ENCODE measurements at places on chromosomes 6 and 20. TPM values are rescaled to one million over a fixed set of nuclear protein-coding genes. Genes with fewer than 3 reads are reported as not detected.

DNA sequence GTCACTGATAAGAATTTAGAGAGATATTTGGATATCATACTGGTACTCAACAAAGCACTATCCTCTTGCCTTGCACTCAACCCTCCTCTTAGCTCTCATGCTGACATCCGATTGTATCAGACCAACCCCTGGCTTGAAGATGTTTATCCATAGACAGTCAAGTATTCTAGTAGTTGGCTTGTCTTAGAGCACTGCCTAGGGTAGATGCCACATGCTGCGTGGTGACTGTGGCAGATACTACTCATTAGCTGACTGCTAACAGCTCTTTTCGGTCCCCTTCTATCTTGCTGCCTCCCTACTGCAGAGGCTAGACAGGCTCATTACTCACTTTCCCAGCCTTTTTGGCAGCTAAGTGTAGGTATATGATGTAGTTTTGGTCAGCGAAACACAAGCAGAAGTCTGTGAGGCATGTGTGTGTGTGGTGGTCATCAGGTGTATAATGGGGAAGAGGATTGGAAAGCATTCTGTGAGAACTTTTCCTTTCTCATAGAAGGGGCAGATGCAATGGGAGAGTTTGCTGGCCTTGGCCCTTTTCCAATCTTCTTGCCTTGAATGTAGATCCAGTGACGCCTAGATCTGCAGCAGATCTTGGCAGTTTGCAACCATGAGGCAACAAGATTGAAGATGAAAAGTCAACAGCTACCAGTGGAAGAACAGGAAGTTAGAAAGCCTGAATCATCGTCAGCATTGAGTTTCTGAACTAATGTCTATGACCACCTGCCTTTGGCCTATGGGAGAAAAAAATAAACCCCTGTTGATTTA, 4.4 kb upstream of the IFNGR1 start:
- H3K27ac ChIP-seq = no peak overlapping the region
- no peaks in the 10 kb centered on the region for H3K36me3 ChIP-seq

GRCh38 chr6:8562125-8562524, 126.8 kb upstream of the SLC35B3 start:
- no peak overlapping the region for H3K4me3 ChIP-seq
- no peaks in the 10 kb centered on the region for H3K27me3 ChIP-seq
- no peaks in the 10 kb centered on the region for H3K36me3 ChIP-seq
- H3K4me1 ChIP-seq = no peaks in the 10 kb centered on the region
- H3K27ac ChIP-seq = no peak overlapping the region
- DNase-seq = no peak

DNA sequence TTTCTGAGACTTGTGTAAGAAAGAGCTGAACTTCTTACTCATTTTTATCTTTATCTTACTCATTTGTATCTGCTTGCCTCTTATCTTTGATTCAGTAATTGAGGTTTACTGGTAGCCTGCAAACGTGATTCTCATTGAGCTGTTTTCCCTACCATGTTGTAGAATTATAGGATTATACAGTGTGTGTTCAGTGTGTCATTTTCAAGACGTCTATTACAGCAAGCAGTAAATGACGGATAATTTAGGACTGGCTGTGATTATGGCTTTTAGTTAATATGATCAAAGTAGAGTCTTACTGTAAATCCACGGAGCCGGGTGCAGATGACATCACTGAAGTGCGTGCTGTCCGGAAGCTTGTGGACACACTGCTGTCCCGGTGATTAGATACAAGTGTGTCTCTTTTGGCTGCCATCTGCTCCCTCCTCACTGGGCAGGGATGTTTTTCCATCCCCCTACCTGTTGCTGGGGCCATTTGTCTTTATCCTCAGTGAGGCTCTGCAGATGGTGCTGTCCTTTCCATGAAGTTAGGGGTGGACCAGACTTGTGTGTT, 6.0 kb downstream of the NELFCD start:
- peaks cover 9% of the 10 kb centered on the region for H3K4me1 ChIP-seq
- no peak overlapping the region for H3K4me3 ChIP-seq
- peaks cover 47% of the 10 kb centered on the region for H3K36me3 ChIP-seq
- H3K27me3 ChIP-seq = no peaks in the 10 kb centered on the region

OR12D3 gene
- total RNA-seq = not detected

GRCh38 chr6:47908271-47908670, 126.4 kb downstream of the OPN5 start:
- no peaks in the 10 kb centered on the region for H3K27me3 ChIP-seq
- no peak overlapping the region for H3K4me3 ChIP-seq
- no peak for DNase-seq
- H3K36me3 ChIP-seq = no peaks in the 10 kb centered on the region

DNA sequence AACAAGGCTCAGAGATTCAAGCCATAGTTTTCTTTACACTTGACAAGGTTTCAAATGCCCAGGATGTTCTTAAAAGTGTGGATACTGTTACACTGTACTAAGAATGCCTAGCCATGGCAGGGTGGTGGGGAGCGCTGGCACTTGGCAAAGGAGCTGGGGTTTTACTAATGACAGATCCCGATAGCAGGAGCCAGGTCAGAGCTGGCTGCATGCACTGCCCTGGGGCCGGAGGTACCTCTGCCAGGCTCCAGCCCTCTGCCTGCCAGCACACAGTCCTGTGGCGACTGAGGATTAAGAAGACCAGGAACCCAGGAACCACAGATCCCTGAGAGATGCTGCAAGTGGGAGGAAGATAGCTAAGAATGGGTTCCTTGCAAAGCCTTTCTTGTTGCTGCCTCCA, 260.3 kb downstream of the ALDH8A1 start:
- no peak for DNase-seq
- H3K27me3 ChIP-seq = no peaks in the 10 kb centered on the region
- no peak overlapping the region for H3K27ac ChIP-seq
- H3K36me3 ChIP-seq = no peaks in the 10 kb centered on the region
- no peaks in the 10 kb centered on the region for H3K4me1 ChIP-seq

AIF1 gene
- total RNA-seq = not detected

- H3K27me3 ChIP-seq = no peaks in the 10 kb centered on the region
- H3K4me1 ChIP-seq = no peaks in the 10 kb centered on the region
- no peak overlapping the region for H3K4me3 ChIP-seq
- DNase-seq = no peak
- peaks cover 22% of the 10 kb centered on the region for H3K36me3 ChIP-seq
- H3K27ac ChIP-seq = no peak overlapping the region
Observed at GRCh38 chr6:17638212-17638715, 38.2 kb downstream of the FAM8A1 start.

- H3K4me3 ChIP-seq = no peak overlapping the region
- H3K4me1 ChIP-seq = no peaks in the 10 kb centered on the region
- H3K27ac ChIP-seq = no peak overlapping the region
Observed at GRCh38 chr20:41391587-41392001, 25.0 kb upstream of the EMILIN3 start.

DNA sequence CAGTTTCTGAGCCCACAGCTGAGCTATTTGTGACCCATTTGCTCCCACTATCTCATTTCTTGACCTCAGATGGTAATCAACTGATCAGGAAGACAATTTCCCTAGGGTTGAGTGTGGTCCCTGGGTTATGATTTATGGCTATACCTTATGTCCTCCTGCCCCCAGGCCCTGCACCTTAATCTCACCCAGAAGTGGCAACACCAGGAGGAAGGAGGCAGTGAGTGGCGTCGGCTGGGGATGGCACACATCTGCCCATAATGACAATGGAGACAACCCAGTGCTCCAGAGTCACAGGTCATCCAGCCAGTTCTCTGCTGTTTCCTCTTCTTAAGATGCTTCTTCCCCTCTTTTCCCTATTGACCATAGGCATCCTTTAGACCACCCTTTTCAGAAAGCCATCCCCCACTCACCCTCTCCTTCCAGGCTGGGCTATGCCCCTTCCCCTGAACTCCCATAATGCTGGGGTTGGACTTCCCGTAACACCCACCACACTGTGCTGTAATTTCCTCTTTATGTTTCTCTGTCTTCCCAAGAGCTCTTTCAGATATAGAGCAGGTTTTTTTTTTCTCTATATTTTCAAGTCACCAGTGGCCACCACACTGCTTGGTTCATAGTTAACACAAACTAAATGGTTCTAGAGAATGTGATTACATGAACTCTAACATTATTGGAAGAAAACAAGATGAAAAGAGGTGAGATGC, 8.0 kb downstream of the TRIM10 start:
- no peaks in the 10 kb centered on the region for H3K27me3 ChIP-seq
- H3K4me1 ChIP-seq = peaks cover 28% of the 10 kb centered on the region
- H3K36me3 ChIP-seq = no peaks in the 10 kb centered on the region
- no peak overlapping the region for H3K27ac ChIP-seq
- no peak overlapping the region for H3K4me3 ChIP-seq
- no peak for DNase-seq

ARHGAP40 gene
- 3.4 TPM for total RNA-seq

DNA sequence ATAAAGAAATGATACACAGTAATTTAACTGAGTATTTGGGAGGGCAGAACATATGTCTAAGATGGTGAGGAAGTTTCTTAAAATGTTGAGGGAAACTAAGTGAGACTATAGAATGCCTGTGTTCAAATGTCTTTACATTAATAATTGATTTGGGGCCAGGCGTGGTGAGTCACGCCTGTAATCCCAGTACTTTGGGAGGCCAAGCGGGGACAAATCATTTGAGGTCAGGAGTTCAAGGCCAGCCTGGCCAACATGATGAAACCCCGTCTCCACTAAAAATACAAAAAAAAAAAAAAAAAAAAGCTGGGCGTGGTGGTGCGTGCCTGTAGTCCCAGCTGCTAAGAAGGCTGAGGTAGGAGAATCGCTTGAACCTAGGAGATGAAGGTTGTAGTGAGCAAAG, 66.7 kb downstream of the THEMIS start:
- no peaks in the 10 kb centered on the region for H3K4me1 ChIP-seq
- no peaks in the 10 kb centered on the region for H3K36me3 ChIP-seq
- no peak for DNase-seq
- H3K27ac ChIP-seq = no peak overlapping the region

DNA sequence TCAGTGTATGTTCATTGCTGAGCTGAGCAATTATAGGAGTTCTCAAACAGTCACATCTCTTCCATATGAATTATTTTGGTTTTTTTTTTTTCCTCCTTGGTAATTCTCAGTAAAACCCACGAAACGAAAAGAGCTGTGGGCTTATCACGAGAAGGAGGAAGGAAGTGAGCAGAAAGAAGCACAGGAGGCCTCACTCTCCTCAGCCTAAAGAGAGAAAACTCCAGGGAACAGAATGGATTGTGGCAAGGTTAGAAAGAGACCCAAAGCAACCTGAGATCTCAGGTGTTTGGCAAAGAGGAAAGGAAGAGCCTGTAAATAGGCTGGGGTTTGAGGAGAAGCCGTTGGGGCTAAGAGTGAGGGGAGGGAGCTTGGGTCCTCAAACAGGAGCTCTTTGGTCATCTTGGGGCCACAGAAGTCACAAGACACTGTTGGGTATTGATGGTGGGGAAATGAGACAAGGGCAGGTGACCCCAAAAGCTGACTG, 67.8 kb upstream of the CITED2 start:
- H3K4me1 ChIP-seq = no peaks in the 10 kb centered on the region
- H3K27ac ChIP-seq = no peak overlapping the region
- no peak for DNase-seq
- no peak overlapping the region for H3K4me3 ChIP-seq

GRCh38 chr6:153960281-153960680, 78.8 kb upstream of the OPRM1 start:
- H3K4me3 ChIP-seq = no peak overlapping the region
- H3K27ac ChIP-seq = no peak overlapping the region
- no peaks in the 10 kb centered on the region for H3K4me1 ChIP-seq
- H3K36me3 ChIP-seq = no peaks in the 10 kb centered on the region
- H3K27me3 ChIP-seq = peaks cover 26% of the 10 kb centered on the region
- DNase-seq = no peak

KCNG1 gene
- 54.6 TPM for total RNA-seq

GRCh38 chr6:36559011-36559793, 11.9 kb upstream of the STK38 start:
- DNase-seq = no peak
- H3K4me3 ChIP-seq = no peak overlapping the region
- no peaks in the 10 kb centered on the region for H3K4me1 ChIP-seq
- no peaks in the 10 kb centered on the region for H3K27me3 ChIP-seq
- H3K27ac ChIP-seq = no peak overlapping the region

- no peaks in the 10 kb centered on the region for H3K36me3 ChIP-seq
- no peak for DNase-seq
- peak overlapping the region; percentile 3 for H3K27ac ChIP-seq
- H3K4me1 ChIP-seq = peaks cover 23% of the 10 kb centered on the region
- H3K4me3 ChIP-seq = peak overlapping the region; percentile 44
Observed at GRCh38 chr20:51542033-51542570, 417 bp downstream of the NFATC2 start.

WFDC5 gene
- not detected for total RNA-seq

DNA sequence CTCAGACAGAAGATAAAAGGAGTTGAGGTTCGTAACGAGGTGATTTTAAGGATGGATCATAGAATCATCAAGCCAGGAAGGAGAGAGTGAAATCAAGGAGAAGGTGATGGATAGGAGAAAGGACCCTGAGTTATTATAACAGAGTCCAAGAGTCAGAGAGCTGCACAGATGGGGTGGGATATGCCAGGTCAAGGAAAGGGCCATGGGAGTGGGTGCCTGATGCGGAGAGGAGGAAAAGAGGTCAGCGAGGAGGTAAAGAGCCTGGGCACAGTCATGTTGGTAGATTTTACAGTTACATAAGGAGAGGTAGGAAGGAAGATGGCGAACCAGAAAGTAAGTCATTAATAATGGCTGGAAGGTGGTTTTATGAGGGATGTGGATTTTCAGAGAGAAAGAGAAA, 114.9 kb downstream of the LAMA2 start:
- no peak for DNase-seq
- H3K27ac ChIP-seq = no peak overlapping the region
- no peaks in the 10 kb centered on the region for H3K27me3 ChIP-seq
- no peaks in the 10 kb centered on the region for H3K4me1 ChIP-seq
- H3K4me3 ChIP-seq = no peak overlapping the region

- no peaks in the 10 kb centered on the region for H3K27me3 ChIP-seq
- H3K27ac ChIP-seq = no peak overlapping the region
- no peak overlapping the region for H3K4me3 ChIP-seq
- DNase-seq = no peak
Observed at GRCh38 chr6:11410539-11411307, 126.8 kb upstream of the TMEM170B start.

- peak within 1 kb of the TSS; percentile 85 for H3K27ac ChIP-seq
- no peaks in the 10 kb centered on the region for H3K27me3 ChIP-seq
- H3K36me3 ChIP-seq = no peaks in the 10 kb centered on the region
- peaks cover 59% of the 10 kb centered on the region for H3K4me1 ChIP-seq
- H3K4me3 ChIP-seq = peak within 1 kb of the TSS; percentile 66
Observed at GRCh38 chr6:124961777-124962638, at the start of gene RNF217. Gene RNF217 (plus strand): TSS chr6:124962437. CDS start chr6:124962545, 108 bp downstream.

DNA sequence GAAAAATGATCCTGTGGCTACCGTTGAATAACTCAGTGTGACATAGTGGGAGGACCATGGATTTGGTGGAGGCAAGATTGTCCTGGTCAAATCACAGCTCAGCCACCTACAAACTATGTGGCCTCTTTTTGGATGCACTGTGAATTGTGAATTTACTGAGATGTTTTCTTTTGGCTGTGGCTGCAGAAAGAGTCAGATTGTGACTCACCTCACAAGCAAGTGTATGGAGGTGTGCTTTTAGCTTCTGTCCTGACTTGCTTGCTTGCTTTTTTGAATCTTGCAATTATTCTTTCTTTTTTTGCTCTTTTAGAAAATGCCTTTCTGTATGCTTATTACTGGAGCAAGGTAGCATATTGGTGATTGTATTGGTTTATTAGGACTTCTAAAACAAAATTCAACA, 122.9 kb upstream of the FOXO3 start:
- no peaks in the 10 kb centered on the region for H3K4me1 ChIP-seq
- no peaks in the 10 kb centered on the region for H3K36me3 ChIP-seq
- H3K27me3 ChIP-seq = no peaks in the 10 kb centered on the region
- H3K4me3 ChIP-seq = no peak overlapping the region
- DNase-seq = no peak

GRCh38 chr20:50172347-50173013, 18.1 kb upstream of the CEBPB start:
- H3K4me3 ChIP-seq = peak overlapping the region; percentile 73
- DNase-seq = no peak
- peak overlapping the region; percentile 78 for H3K27ac ChIP-seq
- peaks cover 33% of the 10 kb centered on the region for H3K4me1 ChIP-seq

Data from HCT116 (cell line).